ENCODE measurements at places on chromosomes 12 and 14. TPM values are rescaled to one million over a fixed set of nuclear protein-coding genes. Genes with fewer than 3 reads are reported as not detected.

Gene PMCH
- total RNA-seq = not detected

Gene GLT8D2
- total RNA-seq = 1.6 TPM

Gene KRAS
- total RNA-seq = 14.8 TPM

Gene ZNF891
- 0.42 TPM for total RNA-seq

Gene CMKLR1
- total RNA-seq = not detected

Gene RNASE3
- not detected for total RNA-seq

Gene CBLN3
- 0.56 TPM for total RNA-seq

Gene PPP1R36
- total RNA-seq = 0.14 TPM

Gene SERPINA10
- total RNA-seq = not detected

Gene SLC22A17
- total RNA-seq = 3.8 TPM

Gene C12orf42
- total RNA-seq = not detected

Gene KRT77
- total RNA-seq = 0.21 TPM

Gene KLRC1
- total RNA-seq = not detected

Gene CELA1
- total RNA-seq = not detected

Gene RERGL
- total RNA-seq = not detected

Gene PMEL
- 1.9 TPM for total RNA-seq

Gene PTPRB
- total RNA-seq = 0.35 TPM

Gene DUSP16
- total RNA-seq = 10.5 TPM

Gene ACIN1
- total RNA-seq = 67.5 TPM

Gene TMEM229B
- 2.2 TPM for total RNA-seq

Gene PRICKLE1
- total RNA-seq = 3.4 TPM
